Astrocyte of the spinal cord (primary cell): ENCODE measurements at places on chromosomes 3 and 15.

GRCh38 chr3:47622671-47623461 is 44.2 kb upstream of the CSPG5 start:
- DNase-seq: no peak

GRCh38 chr3:50236484-50237132 is 604 bp downstream of the GNAI2 start:
- DNase-seq: no peak

GRCh38 chr3:50212971-50213370 is 7.9 kb downstream of the SLC38A3 start:
- no peak for DNase-seq

DNA sequence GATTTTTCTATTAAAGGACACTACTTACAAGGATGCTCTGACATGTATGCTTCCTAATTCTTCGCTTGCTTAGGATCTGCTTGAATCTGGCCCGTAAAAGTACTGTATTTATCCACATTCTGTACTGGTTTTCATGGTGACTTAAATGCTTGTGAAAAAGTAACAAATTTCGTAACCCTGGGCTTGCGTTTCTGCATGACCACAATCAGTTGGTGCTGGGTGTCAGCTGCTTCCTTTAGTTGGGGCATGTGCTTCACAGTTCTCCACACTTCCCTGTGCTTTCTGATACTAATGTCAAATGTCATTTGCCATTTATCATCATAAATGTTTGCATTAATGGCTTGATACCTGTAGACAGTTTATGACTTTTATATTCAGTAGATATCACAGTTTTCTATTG is 218.4 kb upstream of the MLF1 start:
- no peak for DNase-seq

- DNase-seq: no peak
These were observed 47.1 kb upstream of the IL20RB start for GRCh38 chr3:136910697-136911096.

DNA sequence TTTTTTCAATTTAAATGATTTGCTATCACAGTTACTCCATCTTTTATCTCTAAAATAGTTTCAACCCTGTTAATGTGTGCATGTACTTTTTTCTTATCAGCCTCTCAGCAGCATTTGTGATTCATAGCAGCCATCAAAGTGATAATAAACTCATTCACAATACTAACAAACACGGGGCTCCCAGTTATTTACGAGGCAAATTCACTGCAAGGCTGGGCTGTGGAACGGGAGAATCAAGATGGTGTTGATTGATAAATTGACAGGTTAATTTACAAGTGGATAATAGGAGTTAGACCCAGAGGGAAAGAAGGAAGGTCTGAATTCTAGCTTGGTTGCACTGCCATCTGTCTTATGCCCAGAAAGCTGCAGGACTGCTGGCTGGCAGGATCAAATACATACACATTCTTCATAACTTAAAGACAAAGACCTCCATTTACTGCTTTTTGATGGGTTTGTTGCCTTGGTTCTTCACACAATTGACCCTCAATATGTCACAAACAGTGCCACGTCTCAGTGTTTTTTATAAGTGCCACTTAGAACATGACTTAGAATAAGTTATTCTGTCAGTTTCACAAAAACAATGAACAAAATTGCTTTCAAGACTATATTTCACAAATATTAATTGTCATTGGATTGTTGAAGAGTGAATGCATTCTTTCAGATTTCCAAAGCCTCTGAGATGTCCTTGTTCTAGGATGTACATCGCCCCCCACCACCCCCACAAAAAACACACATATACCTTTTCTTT is 562.8 kb downstream of the NR2F2 start:
- DNase-seq: peak; percentile 6

DNA sequence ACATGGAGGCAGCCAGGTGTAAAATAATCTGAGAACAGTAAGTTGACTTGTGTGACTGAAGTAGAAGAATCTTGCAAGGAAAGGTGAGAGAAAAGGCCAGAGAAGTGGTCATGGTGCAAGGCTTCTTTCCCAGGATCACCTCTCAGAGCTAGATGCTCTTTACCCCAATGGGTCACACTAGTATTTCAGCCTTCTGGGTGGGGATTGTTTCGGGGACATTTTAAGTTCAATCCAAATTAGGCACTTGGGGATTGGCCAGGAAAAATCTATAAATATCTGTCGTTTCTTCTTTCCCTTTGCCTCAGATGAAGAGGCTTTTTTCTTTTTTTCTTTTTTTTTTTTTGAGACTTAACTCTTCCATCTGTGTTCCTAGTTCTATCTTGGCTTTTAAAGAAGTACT is 188.0 kb downstream of the KLHL25 start:
- no peak for DNase-seq

DNA sequence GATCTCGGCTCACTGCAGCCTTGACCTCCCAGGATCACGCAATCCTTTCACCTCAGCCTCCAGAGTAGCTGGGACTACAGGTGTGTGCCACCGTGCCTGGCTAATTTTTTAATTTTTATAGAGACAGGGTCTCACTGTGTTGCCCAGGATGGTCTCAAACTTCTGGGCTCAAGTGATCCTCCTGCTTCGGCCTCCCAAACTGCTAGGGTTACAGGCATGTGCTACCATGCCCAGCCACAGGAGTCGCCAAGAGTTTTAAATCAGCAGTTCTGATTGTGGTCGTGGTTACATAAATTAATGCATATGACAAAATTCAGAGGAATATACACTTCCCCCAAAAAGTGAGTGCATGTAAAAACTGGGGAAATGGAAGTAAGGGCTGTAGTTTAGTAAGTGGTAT is 32.9 kb downstream of the MEGF11 start:
- no peak for DNase-seq

GRCh38 chr3:104916971-104917370 is 449.7 kb upstream of the ALCAM start:
- peak; percentile 30 for DNase-seq
